ENCODE measurements at places on chromosomes 2 and 18.

GRCh38 chr2:59899692-59900091 is 653.8 kb downstream of the BCL11A start:
- no peak for DNase-seq

DNA sequence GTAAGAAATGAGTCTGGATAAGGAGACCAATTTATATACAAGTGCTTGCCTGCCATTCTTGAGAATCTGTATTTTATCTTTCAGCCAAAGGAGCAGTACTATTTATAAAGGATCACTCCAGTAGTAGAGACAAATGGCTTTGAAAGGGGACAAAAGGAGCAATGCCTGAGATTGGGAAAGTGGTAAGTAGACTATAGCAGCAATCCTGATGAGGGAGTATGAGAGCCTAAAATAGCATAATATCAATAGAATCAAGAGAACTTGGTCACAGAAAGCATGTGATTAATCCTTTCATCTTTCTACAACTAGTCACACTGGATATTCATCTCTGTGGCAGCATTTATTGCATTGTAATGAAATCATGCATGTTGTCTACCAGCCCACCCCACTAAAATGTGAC is 20.2 kb downstream of the NRXN1 start:
- no peak for DNase-seq

DNA sequence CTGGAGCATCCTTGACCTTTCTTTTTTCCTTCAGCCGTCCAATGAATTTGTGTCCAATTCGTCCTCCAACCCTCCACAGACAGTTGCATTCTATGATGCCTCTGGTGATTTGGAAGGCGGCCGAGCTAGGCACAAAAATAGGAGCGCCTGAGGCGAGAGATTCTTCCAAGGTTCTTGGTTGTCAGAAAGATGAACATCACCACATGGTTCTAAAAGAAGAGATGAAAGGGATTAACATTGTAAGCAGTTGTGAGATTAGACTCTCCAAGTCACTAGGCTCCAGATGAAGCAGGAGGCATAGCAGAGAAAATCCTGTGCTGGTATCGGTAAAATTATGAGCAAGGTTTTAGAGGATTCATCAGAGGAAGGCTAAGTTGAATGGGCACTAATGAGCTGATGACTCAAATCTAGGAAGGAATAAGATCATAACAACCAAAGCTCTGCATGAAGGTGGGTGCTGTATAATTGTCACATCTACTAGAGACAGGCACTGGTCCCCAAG is 75.4 kb upstream of the MAP4K3 start:
- no peak for DNase-seq

DNA sequence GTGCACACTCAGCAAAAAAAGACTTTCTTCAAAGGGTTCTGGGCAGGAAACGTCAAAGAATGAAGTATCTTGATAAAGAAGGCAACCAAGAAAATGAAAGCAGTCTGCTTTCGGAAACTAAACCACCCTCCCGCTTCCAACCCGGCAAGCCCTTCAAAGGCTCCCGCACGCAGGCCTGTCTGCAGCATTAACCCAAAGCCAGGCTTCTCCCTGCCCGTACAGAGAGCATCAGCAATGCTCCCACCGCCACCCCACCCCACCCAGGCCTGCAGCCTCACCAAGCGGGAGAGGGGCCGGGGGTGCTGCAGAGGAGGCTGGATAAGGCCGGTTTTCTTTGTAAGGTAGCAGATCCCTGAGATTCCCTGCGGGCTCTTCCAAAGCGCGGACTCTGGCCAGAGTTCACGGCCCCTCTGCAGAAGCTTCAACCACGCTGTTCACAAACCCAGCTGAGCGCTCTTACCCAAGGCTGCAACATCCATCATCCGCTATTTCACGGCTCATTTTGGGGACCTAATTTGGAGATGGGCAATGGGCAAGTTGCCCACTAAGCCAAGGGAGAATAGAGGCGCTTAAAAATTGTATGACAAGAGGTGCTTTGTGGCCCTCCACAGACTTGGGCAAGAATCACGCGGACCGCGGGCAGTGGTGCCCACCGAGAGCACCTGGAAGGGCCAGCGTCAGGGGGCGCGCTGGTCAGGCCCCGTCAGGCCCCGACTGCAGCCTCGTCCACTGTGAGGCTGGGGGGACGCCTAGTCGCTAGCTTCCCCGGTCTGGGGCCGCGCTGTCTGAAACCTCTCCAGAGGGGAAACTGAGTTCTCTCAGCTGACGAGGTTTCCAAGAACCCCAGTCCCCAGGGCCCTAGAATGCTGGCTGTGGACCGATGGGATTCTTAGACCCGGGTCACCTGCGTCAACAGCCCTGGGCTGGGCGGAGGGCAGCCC is 225.4 kb upstream of the ID2 start:
- DNase-seq: no peak

DNA sequence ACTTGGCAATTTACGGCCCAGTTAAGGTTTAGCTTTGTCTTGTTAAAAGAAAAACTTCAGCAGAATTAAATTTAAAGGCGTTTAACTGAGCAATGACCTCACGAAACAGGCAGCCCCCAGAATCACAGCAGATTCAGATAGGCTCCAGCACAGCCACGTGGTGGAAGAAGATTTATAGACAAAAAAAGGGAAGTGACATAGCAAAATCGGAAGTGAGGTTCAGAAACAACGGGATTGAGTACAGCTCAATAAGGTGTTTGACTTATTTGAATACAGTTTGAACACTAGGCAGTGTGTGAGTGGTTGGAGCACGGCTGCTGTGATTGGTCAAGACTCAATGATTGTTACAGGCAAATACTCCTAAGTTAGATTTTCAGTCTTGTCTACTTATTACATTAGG is 79.8 kb downstream of the MOGAT1 start:
- no peak for DNase-seq

- DNase-seq: no peak
These were observed 8.7 kb upstream of the WIPF1 start for GRCh38 chr2:174606336-174606735.

DNA sequence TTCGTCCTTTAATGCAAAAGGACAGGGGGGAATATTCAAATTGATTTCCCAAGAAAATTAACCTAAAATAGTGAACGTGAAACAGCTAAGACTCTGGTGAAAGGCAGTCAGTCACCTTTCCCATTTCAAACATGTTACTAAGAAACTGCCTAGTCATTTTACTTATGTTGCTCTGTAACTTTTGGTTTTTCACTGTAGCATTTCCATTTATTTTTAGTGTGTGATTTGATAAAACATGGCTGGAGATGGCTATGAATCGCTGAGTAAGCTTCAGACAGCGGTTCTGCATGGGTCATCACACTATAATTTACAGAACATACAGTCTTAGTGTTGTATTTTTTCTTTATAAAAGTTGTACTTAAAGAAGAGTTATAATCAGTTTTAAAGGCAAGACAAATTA is 16.0 kb upstream of the KIDINS220 start:
- no peak for DNase-seq

DNA sequence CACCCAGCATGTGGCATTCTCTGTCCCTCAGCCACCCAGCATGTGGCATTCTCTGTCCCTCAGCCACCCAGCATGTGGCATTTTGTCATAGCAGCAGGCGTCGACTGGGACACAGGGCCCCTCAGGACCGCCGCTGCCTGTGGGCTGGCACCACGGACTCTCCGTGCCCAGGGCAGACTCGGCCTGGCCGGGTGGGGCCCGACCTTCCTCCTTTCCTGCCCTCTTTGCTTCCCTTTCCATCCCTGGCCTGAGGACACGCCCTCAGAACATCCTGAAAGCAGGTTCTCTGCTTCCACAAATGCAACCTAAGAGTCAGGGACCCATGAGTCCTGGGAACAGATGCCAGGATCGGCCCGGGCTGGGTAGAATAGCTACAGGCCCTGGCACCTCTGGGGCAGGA is 291.4 kb upstream of the SALL3 start:
- DNase-seq: no peak

DNA sequence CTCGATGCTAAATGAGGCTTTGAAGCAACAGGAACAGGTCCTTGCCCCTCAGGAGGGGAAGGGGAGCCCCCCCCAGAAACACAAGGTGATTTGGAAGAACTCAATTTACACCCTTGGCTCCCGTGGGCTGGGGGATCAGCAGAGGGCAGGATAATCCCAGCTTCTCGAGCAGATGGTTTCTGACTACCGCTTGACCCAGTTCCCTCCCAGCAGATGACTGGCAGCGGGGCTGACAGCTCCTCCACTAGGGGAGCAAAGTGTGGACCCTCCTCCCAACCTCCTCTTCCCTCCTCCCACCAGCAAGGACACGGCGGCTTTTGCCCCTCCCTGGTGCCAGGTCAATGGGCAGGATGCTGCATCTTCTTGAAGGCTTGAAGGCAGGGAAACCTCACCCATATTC is 3.5 kb upstream of the INHBB start:
- no peak for DNase-seq

- no peak for DNase-seq
These were observed 1106.6 kb upstream of the FAM98A start for GRCh38 chr2:34705551-34706247.

GRCh38 chr2:100252811-100253698 is 69.2 kb downstream of the LONRF2 start:
- no peak for DNase-seq

All from stimulated activated CD8-positive, alpha-beta memory T cell treated with anti-CD3 and anti-CD28 coated beads, Interleukin-7, amount 100 ng/mL, for 1 hour (primary cell).